HT-29 (cell line): ENCODE measurements at places on chromosomes 12 and 14.

DNA sequence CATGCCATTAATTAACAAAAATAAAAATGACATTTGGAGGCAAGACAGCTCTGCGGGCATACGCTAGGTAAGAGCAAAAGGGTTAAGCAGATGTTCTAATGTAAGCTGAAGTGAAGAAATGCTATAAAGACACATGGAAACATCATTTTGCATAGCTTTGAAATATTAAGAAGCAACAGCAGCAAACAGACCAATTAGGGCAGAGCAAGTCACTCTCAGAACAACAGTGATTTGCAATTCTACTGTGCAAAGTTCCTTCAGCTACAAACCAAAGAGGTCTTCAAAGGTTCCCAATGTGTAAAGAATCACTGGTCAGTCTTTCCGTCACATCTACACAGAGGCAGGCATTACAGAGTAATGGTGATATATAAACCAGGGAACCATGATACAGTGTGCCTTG lies 68.2 kb downstream of the PAPLN start:
- no peak for DNase-seq

DNA sequence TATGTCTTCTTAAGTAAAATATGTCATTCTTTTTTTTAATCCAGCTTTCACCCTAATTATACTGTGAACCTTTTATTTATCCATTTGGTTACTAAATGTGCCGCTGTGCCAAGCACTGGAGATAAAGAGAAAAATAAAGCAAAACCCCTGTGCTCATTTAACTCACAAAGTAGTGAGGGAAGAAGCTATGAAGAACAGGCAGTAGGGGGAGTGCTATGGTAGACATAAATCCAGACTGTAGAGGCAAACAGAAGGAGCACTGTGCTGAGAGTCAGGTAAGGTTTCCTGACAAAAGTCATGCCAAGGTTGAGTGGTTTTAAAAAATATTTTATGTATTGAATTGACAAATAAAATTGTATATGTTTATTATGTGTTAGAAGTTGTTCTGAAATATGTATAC lies 188.5 kb upstream of the SYT10 start:
- DNase-seq = no peak

GRCh38 chr12:71191509-71192196 lies 33.9 kb upstream of the TSPAN8 start:
- no peak for DNase-seq

DNA sequence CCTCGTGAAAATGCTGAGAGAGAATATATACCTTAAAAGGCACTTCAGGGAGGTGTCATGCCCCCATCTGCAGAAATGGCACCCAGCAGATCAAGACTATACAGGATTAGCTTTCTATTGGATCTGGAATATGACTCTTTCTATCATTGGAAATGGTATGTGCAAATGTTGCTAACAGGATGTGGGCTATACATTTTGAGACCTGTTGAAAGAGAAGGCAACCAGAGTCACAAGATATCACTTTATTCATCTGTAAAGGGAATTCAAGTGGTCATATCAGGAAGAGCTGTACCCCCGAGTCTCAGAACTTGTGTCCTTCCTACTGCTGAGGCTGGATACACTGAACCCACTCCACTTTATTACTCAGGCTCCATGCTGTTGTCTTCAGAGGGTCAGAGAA lies 46.1 kb upstream of the FRMD6 start:
- DNase-seq = no peak

- peak; percentile 80 for DNase-seq
These were observed 150.4 kb upstream of the FAR2 start for GRCh38 chr12:28998662-28999120.

DNA sequence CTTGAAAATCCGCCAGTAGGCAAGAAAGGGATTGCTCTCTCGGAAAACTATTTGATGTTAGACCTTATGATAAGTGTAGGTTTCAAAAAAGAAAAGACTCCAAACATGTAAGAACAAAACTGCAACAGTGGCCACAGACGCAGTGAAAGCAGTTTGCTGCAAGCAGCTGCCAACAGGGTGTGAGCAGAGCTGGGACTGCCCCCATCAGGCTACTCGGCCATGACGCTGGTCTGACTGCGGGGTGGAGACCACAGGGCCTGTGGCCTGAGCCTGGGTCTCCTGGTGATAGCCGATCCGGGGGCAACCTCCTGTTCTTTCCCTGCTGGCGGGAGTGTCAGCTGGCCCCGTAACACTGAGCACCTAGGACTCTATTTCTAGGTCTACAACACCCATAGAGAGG lies 63.2 kb downstream of the AMN start:
- DNase-seq = no peak

DNA sequence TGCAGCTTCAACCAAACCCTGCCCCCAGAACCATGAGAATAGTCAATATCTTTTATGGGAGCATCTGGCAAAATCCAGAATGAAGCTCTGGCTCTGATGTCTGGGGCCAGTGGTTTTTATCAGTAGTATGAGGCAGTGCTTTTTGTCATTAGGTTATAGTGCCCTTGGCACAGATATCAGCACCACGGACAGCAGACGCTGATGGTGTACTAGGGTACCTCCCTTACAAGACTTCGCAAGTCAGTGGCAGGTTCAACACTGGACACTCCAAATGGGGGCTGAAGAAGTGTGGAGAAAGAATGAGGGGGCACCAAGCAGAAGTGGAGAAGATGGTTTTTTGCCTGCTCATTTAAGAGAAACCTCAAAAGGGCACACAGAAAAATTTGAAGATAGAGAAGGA lies 68.2 kb upstream of the E2F7 start:
- DNase-seq = peak; percentile 59

GRCh38 chr12:70244409-70244808 lies 1.2 kb downstream of the CNOT2 start:
- DNase-seq = no peak

DNA sequence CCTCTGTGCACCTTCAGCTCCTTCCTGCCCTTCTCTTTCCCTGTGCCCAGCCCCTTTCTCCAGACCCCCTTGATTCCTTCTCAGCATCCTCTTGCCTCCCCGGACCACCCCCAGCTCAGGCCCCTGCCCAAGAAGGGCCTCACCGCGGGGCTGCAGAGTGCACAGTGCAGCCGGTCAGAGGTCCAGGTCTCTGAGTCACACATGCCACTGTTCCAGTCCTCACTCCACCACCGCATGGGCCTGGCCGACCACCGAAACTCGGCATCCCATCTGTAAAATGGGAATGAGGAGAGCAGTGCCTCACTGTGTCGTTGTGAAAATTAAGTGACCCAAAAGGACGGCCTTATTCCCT lies 13.3 kb downstream of the BDKRB1 start:
- DNase-seq = no peak

DNA sequence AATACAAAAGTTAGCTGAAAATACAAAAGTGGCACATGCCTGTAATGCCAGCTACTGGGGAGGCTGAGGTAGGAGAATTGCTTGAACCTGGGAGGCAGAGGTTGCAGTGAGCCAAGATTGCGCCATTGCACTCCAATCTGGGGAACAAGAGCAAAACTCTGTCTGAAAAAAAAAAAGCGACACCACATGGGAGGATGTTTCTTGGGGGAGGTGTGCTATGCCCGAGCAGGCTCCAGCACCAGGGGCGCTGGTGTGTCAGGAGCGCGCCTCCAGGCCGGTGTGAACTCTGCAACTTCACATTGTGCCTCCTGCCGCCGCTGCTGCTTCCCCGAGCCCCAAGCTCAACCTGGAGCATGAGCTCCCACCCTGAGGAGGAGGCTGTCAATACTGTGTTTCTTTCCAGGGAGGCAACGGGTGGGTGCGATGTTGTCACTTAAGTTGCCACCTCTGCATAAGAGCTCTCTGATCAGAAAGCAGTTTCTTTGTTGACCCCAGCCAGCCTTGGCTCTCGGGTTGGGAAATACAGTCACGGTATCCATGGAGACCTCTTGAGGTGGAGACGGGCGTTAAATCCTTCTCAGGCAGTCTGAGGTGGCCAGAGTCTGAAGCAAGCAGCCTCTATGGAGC lies 18.9 kb downstream of the DEGS2 start:
- DNase-seq = peak; percentile 31

GRCh38 chr12:51341251-51342007 lies 5.0 kb downstream of the CELA1 start:
- peak; percentile 90 for DNase-seq

DNA sequence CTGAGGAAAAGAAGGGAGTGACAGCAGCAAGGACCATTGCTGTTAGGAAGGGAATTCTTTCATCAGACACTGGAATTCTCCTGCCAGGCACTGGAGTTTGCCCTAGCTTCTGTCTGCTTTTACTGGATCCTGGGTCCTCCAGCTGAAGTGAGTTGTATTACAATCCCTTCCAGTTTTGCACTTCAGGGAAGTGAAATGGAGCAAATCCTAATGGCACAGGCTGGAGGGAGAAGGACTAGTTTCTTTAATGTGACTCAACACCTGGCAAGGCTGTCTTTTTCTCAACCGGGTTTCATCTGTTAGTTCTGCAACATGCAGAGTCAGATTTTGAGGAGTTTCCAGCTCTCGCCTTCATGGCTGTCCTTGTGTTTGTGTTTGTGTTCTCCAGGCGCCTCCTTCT lies 45.8 kb downstream of the ETV6 start:
- DNase-seq = no peak

DNA sequence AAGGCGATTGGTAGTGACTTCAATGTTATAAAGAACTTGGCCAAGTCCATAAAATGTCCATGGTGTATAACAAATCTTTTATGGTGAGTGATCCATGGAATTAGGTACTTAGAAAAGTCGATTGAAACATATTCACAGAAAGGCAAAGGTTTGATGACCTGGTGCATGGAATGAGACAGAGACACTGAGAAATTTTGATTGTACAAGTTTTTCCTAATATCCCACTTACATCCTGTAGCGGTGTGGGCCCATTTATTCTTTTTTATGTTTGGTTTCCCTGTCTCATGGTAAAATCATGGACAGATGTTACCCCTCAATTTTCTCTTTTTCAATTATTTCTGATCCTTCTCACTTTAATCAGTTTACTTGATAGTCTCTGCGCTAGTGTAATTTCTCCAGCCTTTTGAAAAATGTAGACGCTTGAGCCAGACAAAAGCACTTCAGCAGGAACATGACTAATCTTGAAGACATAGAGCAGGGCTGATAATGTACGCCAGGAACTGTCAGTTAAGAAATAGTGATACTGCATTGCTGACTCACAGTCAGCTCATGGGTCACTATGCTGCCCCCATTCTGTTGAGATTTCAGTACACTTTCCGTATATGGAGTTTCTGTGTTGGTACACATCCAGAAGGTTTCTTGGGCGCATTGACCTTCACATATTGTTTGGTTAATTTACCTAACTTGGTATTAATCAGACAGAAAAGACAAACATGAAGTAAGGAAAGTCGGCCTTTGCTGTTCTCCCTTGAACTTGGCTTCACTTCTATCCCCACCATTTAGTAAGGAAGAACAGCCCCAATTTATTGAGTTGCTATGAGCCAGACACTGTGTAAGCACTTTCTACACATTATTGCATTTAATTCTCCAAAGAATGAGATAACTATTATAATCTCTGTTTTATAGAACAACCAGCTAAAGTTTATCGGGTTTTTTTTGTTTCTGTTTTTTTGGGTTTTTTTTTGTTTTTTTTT lies 841.7 kb downstream of the DIO2 start:
- DNase-seq = no peak

GRCh38 chr14:100664231-100664630 lies 62.5 kb upstream of the DLK1 start:
- no peak for DNase-seq

- DNase-seq = no peak
These were observed 32.3 kb downstream of the FRS2 start for GRCh38 chr12:69502345-69503081.

DNA sequence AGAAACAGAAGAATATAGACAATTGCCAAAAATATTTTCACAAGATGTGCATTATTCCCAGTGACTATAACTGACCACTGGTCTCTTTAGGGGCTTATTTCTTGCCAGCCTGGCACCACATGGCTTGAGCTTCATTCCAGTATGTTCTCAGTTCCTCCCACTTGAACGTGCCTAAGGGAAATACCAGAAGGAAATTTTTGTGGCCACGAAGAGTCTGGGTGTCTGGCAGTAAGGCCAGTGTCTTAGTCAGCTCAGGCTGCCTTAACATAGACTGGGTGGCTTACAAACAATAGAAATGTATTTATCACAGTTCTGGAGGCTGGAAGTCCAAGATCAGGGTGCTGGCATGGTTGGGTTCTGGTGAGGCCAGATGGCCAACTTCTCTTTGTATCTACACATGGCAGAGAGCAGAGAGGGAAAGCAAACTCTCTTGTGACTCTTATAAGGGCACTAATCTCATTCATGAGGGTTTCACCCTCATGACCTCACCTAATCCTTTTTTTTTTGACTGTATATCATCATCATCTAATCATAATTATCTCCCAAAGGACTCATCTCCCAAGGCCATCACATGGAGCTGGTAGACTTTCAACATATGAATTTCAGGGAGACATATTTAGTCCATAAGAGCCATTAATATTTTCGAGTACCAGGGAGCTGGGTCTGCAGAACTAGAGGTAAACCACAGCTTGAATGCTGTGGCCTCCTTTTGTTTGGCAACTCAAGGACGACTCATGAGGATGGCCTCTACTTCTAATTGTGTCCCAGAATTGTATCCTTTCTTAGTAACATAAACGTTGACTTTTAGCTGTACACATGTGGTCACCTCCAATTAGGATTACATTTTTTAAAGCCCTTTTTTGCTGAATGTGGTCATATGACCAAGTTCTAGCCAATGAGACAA lies 5.1 kb upstream of the SMOC1 start:
- DNase-seq = no peak

DNA sequence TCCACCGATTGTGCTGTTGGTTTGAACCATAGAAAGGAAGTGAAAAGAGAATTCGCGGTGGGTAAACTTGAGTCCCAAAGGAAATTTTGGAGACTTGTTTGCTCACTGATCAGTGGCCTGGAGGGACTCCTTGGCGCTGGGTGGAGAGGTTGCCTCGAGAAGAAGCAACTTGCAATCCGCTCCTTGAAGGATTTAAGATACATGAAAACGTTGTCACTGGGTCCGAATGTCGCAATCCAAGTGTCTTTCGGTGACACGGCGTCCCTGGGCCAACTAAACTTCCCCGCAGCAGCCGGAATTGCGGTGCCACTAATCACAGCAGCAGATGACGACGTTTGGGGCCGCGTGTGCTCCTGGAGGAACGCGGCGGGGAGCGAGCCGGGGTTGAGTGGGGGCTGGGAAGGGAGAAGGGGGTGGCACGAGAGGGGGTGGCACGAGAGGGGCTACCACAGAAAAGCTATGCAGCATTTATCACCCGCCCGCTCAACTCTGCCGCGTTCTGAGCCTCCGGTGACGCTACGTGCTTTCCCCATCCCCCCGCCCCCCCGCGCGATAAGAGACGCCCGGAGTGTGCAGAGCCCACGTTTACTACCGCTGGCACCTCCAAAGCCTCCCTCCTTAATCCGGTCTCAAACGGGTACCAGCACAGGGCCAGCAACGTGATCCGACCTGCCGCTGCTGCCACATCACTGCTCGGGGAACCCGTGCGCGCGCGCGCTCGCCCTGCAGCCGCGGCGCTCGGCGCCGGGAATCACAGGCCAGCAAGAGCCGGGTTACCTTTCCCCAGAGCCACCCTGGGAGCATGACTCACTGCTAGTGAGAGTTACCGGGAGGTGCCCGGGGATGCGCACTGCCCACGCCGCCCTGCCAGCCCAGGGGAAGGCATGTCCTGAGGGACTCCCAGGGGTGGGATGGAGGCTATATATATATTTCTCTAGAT lies 833 bp upstream of the BHLHE41 start:
- peak; percentile 95 for DNase-seq
